Fibroblast of the aortic adventitia (primary cell): ENCODE measurements at places on chromosomes 13 and 19. TPM values are rescaled to one million over a fixed set of nuclear protein-coding genes. Genes with fewer than 3 reads are reported as not detected.

DNA sequence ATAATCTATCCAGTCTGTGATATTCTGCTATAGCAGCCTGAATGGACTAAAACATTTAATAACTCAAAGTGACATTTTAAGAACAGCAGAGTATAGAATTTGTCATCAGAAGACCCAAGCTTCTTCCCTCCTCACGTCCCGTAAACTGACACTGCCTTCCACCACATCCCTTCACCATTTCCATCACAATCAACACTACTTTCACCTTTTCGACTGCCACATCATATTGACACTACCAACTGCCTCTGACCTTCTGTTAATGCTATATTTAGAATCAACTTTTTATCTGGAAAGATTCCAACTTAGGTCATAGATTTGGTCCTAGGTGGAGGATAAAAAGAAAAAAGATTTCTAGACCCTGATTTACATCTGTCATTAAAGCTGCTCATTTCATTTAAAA is 39.6 kb downstream of the STOML3 start:
- DNase-seq, result no peak

- no peak for DNase-seq
Measured at GRCh38 chr13:103430368-103430767, 364.2 kb upstream of the SLC10A2 start.

DNA sequence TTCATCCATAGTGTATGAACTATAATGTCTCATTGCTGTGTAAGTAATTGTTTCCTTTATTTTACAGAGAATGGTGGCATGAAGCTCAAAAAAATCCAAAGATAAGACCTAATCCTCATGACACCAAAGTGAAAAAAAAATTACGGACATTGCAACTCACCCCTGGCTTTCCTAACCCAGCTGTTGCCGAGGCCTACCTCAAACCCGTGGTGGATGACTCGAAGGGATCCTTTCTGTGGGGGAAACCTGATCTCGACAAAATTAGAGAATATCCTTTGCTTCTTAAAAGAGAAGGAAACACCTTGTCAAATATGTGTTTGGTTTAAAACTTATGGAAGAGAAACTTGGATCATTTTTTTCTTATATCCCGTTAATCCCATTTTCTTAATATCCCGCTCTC is 26.3 kb downstream of the ERCC5 start:
- no peak for DNase-seq

DNA sequence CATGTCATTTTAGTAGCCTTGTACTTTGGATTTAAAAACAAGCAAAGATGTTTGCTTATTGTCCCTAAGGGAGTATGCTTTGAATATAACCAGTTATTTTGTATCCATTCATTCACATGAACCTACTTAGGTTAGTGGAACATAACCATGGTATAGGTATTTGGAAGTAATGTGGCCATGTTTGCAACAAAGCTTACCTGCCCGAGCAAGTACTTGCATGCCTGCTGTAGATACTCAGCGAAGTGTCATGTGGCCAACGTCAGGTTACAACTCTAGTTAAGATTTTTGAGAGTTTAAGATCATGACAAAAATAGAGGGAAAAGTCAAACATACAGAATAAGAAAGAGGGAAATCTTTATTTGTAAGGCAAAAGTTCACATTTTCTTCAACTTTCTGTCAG is 57.2 kb downstream of the COG6 start:
- DNase-seq, result no peak

GRCh38 chr19:37353968-37354367 is 16.9 kb upstream of the ZNF527 start:
- no peak for DNase-seq

DNA sequence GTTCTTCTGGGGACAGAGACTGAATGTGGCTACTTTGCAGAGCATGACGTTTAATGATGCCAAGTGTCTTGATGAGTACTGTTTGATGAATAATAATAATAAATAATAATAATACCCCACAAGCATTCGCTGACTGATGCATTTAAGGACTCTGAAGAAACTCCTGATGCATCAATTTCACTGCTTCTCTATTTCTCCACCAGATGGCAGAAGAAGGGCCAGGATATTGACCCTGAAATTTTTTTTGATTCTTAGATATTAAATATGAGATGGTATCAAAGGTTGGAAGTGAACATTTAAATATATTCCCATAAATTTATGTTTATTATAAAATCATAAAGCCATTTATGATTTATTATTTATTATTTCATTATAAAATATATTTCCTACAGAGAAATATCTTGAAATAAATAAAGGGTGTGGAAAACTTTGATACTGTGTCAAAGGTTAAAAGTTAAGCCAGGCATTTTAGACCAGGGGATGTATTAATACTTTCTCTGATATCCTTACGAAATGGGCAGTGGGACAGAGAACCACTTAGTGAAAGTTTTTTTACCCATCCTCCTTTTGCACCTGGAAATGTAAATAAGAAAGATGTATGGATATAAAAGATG is 170.9 kb downstream of the LACC1 start:
- peak; percentile 68 for DNase-seq

GRCh38 chr13:78012046-78012445 is 93.4 kb upstream of the EDNRB start:
- no peak for DNase-seq

GRCh38 chr13:62510906-62511655 is 1095.4 kb upstream of the PCDH20 start:
- no peak for DNase-seq

DNA sequence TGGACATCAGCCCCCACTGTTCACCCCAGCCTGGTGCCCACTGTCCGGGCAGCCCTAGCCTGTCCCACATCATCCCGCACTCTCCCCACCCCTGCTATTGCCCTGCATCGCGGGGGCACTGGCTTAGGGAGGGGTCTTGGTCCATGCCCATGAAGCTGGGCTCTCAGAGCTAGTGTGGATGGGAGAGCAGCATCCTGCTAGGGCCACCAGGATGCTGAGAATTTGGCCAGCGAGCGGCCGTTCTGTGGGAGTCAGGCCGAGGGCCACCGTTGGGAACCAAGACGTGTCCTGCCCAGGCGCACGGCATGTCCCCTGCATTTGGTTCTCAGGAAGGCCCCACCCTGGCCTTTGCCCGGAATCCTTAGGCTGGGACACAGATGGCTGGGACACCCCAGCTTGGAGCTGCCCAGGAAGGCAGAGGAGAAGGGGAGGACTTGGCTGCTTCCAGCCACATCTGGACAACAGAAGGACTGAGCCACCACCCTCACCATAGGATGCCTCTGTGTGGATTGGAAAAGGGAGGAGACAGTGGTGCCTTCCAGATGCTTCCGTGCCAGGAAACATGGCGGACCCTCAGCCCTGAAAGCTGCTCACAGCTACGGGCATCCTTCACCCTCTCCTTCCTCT is 14.6 kb downstream of the ADGRE5 start:
- DNase-seq, result no peak

- no peak for DNase-seq
Measured at GRCh38 chr19:12774588-12775555, at the start of gene HOOK2. Gene HOOK2 (minus strand): TSS chr19:12775552. CDS start chr19:12775449, 103 bp downstream.

- DNase-seq, result no peak
Measured at GRCh38 chr19:53892301-53892980, 10.4 kb downstream of the PRKCG start.

- peak; percentile 76 for DNase-seq
Measured at GRCh38 chr13:40438999-40439797, 227.2 kb downstream of the FOXO1 start.

GRCh38 chr13:101390461-101390860 is 25.8 kb downstream of the NALCN start:
- peak; percentile 18 for DNase-seq

DNA sequence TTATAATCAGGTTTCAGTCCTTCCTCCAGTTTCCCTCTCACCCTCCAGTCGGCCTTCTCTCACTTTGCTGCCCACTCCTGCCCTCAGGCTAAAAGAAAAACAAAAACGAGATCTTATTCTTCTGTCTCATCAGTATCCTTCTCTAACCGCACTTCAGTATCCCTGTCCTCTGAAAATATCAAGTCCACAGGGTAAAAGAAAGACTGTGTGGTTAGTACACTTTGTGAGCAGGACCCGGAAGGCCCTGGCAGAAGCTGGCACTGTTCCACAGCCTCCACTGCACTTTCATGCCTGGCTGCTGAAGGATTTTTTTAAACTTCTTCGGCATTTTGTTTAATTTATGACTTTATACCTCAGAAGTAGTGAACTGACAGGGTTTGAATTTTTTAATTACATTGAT is 51.8 kb downstream of the TM9SF2 start:
- DNase-seq, result no peak

DNA sequence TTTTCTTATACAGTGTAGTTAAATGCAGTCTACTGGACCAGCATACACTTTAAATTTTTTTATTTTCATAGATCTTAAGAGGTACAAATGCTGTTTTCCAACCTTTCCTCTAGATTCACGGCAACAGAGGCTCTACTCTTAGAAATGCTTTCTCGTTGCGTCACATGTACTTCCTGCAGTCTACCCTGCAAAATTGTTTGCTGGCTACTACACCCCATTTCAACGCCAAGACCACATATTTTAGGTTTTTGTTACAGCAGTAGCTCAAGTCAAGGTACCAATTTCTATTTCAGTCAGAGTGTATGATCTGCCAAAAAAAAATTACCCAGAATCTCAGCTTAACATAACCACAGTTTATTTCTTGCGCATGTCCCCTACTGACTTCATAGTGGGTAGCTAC is 94.1 kb downstream of the TNFSF13B start:
- no peak for DNase-seq

GRCh38 chr19:38719761-38720558 is 24.3 kb downstream of the CAPN12 start:
- no peak for DNase-seq

DNA sequence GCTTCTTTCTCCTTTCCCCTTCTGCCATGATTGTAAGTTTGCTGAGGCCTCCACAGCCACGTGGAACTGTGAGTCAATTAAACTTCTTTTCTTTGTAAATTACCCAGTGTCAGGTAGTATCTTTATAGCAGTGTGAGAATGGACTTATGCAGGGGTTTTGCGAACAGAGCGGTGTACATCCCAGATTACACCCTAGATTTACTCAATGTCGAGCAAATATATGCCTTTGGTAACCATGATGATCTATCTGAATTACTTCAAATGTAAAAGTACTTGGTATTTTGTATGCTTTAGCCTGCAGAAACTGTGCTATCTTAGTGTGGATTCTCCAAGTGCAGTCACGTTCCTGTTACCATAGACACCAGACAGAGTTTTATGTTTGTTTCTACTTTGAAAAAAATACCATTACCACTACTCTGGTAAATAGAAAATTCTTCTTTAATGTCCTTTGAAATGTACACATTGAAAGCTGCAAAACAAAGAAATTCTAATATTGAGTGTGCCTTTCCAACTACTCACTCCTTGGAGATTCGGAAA is 510.4 kb upstream of the ARGLU1 start:
- no peak for DNase-seq

GRCh38 chr13:27972478-27972820 is 3.3 kb upstream of the CDX2 start:
- DNase-seq, result no peak

DNA sequence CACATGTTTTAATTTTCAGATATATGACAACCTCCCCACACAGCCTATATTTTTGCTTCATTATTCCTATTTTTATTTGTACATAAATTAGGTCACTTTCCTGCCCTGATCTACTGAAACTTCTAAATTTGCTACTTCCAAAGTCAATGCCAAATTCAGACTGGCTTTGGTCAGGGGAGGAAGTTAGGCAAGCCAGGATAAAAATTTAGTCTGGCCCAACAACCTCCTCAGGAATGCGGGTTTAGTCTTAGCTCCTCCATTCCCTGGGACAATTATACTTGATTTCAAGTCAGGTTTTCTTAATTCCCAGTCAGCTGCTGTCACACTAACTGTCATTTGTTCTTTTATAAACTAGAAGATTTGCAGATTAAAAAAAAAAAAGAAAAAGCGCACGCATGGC is 84.3 kb downstream of the TM9SF2 start:
- peak; percentile 49 for DNase-seq

- no peak for DNase-seq
Measured at GRCh38 chr19:34574704-34575103, 93.1 kb downstream of the WTIP start.

DNA sequence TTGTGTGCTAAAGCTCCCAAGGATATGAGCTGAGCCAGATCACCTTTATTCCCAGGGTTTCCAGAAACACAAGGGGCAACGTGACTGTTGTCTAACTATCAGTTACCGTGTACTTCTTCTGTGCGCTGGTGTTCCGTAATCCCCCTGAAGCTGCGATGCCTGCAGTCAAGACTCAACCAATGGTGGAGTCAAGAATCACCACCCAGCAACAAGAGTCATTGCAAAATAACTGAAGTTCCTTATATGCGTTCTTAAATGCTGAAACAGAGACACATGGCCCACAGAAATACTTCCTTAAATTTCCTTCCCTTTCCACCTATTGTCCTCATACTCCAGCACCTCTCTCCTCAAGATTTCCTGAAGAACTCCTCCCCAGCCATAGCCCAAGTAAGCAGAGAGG is 200.2 kb downstream of the KATNAL1 start:
- no peak for DNase-seq

- no peak for DNase-seq
Measured at GRCh38 chr13:33859691-33860303, 41.8 kb downstream of the RFC3 start.

GRCh38 chr19:51163257-51163656 is 21.2 kb downstream of the SIGLEC7 start:
- no peak for DNase-seq

GRCh38 chr19:43467276-43467675 is 1.9 kb upstream of the LYPD3 start:
- no peak for DNase-seq

GRCh38 chr13:80555796-80556678 is 215.1 kb upstream of the SPRY2 start:
- no peak for DNase-seq

- DNase-seq, result peak; percentile 15
Measured at GRCh38 chr13:95948656-95949055, 104.5 kb downstream of the UGGT2 start.

GRCh38 chr19:5122121-5122400 is 153.1 kb downstream of the KDM4B start:
- no peak for DNase-seq

- DNase-seq, result no peak
Measured at GRCh38 chr19:49677231-49677900, at the start of gene PRMT1. Gene PRMT1 (plus strand): TSS chr19:49677271. CDS start chr19:49677281, 10 bp downstream.

DNA sequence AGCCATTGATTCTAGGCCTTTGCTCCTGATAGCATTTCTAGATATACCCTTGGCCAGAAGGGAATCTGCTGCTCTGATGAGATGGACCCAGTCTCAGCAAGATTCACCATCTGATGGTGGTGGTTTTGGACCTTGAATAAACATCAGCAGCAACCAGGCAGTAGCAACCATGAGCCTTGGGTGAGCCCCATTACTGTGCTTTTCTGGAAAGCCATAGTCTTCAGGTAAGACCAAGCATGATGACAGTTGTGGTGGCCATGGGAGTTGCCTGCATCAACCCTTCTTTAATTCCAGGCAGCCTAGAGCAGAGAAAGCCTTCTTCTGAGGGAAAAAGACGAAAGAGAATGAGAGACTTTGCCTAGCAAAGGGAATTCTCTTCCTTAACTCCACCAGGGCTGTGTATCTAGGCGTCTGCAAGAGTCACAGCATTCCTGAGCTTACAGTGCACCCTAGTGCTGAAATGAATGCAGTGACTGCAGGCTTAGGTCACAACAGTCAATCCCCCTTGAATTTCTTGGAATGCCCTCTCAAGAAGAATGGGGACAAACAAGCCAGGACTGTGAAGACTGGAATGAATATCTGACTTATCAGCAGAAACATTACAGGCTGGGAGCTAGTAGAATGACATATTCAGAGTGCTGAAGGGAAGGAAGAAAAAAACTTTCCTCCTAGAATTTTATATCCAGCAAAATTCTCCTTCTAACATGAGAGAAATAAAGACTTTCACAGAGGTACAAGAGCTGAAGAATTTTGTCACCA is 942.4 kb upstream of the PCDH20 start:
- no peak for DNase-seq

Gene KIR2DL3
- not detected in 2 replicates for total RNA-seq

Gene JOSD2
- total RNA-seq, result 12.1 and 26.7 TPM in 2 replicates

Gene THSD1
- total RNA-seq, result 4.8 and 6.0 TPM in 2 replicates

Gene SLITRK1
- 0.90 TPM in 1 of 2 replicates, not detected in the other for total RNA-seq

Gene PINLYP
- total RNA-seq, result 6.4 and 7.4 TPM in 2 replicates

Gene KIR3DL1
- total RNA-seq, result not detected in 2 replicates

Gene RFPL4A
- total RNA-seq, result not detected in 2 replicates
